ENCODE measurements at places on chromosomes 6 and 20.

DNA sequence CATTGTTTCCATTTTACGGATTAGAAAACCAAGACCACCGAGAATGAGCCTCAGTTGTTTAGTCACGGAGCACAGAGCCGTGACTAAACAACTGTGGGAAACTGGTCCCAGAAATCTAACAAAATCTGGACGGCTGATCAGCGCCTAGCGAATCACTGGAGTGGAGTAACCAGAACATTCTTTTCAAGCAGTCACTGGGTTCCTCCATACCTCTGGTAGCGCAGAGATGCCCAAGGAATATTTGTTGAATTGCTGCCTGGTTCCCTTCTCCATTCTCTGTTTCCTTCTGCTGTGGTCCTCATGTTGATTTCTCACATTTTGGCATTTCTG, 62.0 kb downstream of the GPX5 start:
- no peak overlapping the region for H3K27ac ChIP-seq
- H3K4me1 ChIP-seq, result no peaks in the 10 kb centered on the region
- no peaks in the 10 kb centered on the region for H3K36me3 ChIP-seq
- no peak overlapping the region for H3K4me3 ChIP-seq

- no peaks in the 10 kb centered on the region for H3K4me1 ChIP-seq
- H3K36me3 ChIP-seq, result no peaks in the 10 kb centered on the region
- no peak overlapping the region for H3K4me3 ChIP-seq
- no peak for DNase-seq
Observed at GRCh38 chr20:5785146-5785545, 34.9 kb downstream of the SHLD1 start.

GRCh38 chr6:40918040-40918651, 120.9 kb downstream of the UNC5CL start:
- H3K27me3 ChIP-seq, result no peaks in the 10 kb centered on the region
- DNase-seq, result no peak
- H3K36me3 ChIP-seq, result no peaks in the 10 kb centered on the region

GRCh38 chr6:84093441-84094435, 60.2 kb downstream of the MRAP2 start:
- no peak overlapping the region for H3K4me3 ChIP-seq
- peak overlapping the region; percentile 64 for H3K27ac ChIP-seq
- no peaks in the 10 kb centered on the region for H3K27me3 ChIP-seq
- no peak for DNase-seq
- peaks cover 4% of the 10 kb centered on the region for H3K36me3 ChIP-seq

DNA sequence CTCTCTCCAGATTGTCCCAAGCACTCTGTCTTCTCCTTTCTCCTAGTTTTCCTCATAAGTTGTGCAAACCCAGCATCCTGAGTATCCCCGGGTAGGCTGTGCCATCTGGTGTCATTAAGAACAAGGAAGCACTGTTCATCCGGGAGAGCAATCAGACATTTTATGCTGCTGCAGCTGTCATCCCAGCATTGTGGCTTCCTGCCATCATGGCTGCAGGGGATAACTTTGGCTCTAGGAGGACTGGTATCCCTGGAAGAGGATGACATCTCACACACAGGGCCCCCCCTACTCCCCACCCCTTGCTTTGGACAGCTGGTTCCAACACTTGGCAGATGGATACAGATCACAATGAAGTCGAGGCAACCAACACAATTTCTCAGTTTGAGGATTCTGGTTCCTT, 1195.1 kb upstream of the MAP3K7 start:
- peak; percentile 22 for DNase-seq
- H3K4me1 ChIP-seq, result no peaks in the 10 kb centered on the region
- H3K36me3 ChIP-seq, result no peaks in the 10 kb centered on the region
- no peak overlapping the region for H3K27ac ChIP-seq
- no peak overlapping the region for H3K4me3 ChIP-seq
- peaks cover 1% of the 10 kb centered on the region for H3K27me3 ChIP-seq

DNA sequence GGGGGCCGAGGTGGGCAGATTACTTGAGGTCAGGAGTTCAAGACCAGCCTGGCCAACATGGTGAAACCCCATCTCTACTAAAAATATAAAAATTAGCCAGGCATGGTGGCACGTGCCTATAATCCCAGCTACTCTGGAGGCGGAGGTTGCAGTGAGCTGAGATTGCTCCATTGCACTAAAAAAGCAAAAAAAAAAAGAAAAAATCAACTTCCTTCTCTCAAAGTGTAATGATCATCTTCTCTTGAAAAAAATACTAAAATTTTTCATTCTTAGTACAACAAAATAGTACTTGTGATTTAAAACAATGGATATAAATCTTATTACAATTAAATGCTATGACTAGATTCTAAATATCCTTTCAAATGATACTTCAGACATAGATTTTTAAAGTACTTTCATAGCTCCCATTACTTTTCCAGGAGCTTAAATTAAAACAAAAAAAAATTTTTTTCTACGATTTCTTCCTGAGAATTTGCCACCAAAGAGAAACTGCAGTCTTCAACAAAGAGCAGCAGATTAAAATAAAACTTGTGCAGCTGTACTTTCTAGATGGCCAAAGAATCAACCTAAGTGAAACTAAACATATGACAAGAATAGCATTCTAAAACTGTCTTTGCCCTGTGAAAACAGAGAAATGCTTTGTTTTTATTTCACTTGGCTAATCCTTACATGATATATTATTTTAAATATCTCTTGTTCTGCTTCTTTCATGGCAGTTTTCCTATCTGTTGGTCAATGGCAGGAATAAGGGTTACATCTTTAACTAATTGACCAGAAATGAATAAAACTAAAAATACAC, 75.2 kb downstream of the MAP3K5 start:
- H3K36me3 ChIP-seq, result no peaks in the 10 kb centered on the region
- H3K4me3 ChIP-seq, result no peak overlapping the region
- no peak overlapping the region for H3K27ac ChIP-seq
- H3K4me1 ChIP-seq, result peaks cover 11% of the 10 kb centered on the region

DNA sequence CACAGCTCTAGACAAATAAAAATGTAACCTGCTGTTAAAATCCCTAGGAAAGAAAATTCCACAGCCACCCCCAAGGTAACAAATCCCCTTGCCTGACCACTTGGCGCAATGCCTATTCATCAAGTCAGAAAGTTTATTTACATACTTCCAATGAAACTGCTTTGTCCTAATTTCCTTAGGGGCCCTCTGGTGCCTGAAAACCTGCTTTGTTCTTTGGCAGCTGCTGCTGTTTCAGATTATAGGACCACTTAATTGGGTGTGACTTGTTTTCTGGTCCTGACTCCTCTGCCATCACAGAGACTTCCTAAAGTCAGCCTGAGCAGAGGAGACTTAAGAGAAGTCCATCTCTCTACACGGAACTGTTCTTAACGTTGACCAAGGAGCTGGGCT, 323.6 kb downstream of the UBE3D start:
- H3K36me3 ChIP-seq, result no peaks in the 10 kb centered on the region
- no peaks in the 10 kb centered on the region for H3K4me1 ChIP-seq
- DNase-seq, result no peak
- H3K27ac ChIP-seq, result no peak overlapping the region

GRCh38 chr6:148343047-148343782, 577 bp downstream of the SASH1 start:
- peaks cover 8% of the 10 kb centered on the region for H3K4me1 ChIP-seq
- DNase-seq, result peak; percentile 81
- H3K4me3 ChIP-seq, result peak overlapping the region; percentile 100
- no peaks in the 10 kb centered on the region for H3K36me3 ChIP-seq

GRCh38 chr6:15081447-15081846, 164.4 kb upstream of the JARID2 start:
- no peaks in the 10 kb centered on the region for H3K4me1 ChIP-seq
- H3K36me3 ChIP-seq, result no peaks in the 10 kb centered on the region
- H3K4me3 ChIP-seq, result no peak overlapping the region
- no peak for DNase-seq
- no peaks in the 10 kb centered on the region for H3K27me3 ChIP-seq
- H3K27ac ChIP-seq, result no peak overlapping the region

GRCh38 chr20:64035066-64035932, 683 bp upstream of the C20orf204 start:
- H3K4me3 ChIP-seq, result no peak overlapping the region
- H3K4me1 ChIP-seq, result no peaks in the 10 kb centered on the region
- no peaks in the 10 kb centered on the region for H3K27me3 ChIP-seq
- peaks cover 6% of the 10 kb centered on the region for H3K36me3 ChIP-seq

- no peaks in the 10 kb centered on the region for H3K27me3 ChIP-seq
- no peaks in the 10 kb centered on the region for H3K36me3 ChIP-seq
- H3K4me1 ChIP-seq, result peaks cover 2% of the 10 kb centered on the region
- DNase-seq, result no peak
Observed at GRCh38 chr6:16832721-16833120, 71.5 kb upstream of the ATXN1 start.

- DNase-seq, result no peak
- H3K27me3 ChIP-seq, result no peaks in the 10 kb centered on the region
- no peak overlapping the region for H3K4me3 ChIP-seq
- H3K4me1 ChIP-seq, result no peaks in the 10 kb centered on the region
Observed at GRCh38 chr6:146851837-146852236, 253.1 kb downstream of the ADGB start.

GRCh38 chr6:117441824-117442264, 16.1 kb upstream of the ROS1 start:
- no peaks in the 10 kb centered on the region for H3K4me1 ChIP-seq
- no peaks in the 10 kb centered on the region for H3K36me3 ChIP-seq
- no peak overlapping the region for H3K27ac ChIP-seq
- no peak overlapping the region for H3K4me3 ChIP-seq
- no peaks in the 10 kb centered on the region for H3K27me3 ChIP-seq
- no peak for DNase-seq

- DNase-seq, result no peak
- no peak overlapping the region for H3K4me3 ChIP-seq
- no peaks in the 10 kb centered on the region for H3K27me3 ChIP-seq
- no peak overlapping the region for H3K27ac ChIP-seq
- H3K36me3 ChIP-seq, result no peaks in the 10 kb centered on the region
- H3K4me1 ChIP-seq, result no peaks in the 10 kb centered on the region
Observed at GRCh38 chr6:246352-246751, 45.9 kb upstream of the DUSP22 start.

GRCh38 chr6:15477746-15478145, 185.1 kb downstream of the DTNBP1 start:
- no peaks in the 10 kb centered on the region for H3K36me3 ChIP-seq
- no peaks in the 10 kb centered on the region for H3K27me3 ChIP-seq
- H3K4me1 ChIP-seq, result peaks cover 7% of the 10 kb centered on the region
- H3K27ac ChIP-seq, result peak overlapping the region; percentile 38
- no peak for DNase-seq

DNA sequence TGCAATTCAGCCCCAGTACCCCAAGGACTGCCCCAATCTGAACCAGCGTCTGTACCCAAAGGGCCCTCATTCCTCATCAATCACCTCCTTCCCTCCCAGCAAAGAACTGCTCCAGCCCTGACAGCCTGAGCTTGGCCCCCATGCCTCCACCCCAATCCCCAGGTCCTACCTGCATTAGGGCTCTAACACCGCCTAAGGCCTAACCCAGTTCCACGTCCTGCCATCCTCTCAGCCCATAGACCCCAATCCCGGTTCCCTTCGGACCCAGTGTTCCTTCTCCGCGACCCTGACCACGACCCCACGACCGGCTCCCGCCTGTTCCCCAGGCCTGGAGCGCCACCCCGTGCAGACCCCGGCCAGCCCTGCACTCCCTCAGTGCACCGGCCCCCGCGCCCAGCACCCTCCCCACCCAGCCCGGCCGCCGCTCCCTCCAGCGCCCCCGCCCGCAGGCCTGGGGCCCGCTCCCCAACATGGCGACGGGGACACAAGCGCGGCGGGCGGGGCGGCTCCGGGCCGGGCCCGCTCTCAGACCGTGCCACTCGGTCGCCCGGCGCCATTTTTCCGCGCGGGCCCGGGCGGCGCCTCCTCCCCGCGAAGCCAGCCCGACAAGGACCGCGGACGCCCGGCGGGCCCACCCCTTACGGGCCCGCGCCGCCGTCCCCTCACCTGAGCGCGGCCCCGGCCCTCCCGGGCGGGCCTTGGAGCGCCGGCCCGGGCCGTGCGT, 483 bp downstream of the NCOA6 start:
- DNase-seq, result peak; percentile 90
- H3K4me3 ChIP-seq, result peak overlapping the region; percentile 100
- H3K27ac ChIP-seq, result peak overlapping the region; percentile 44
- H3K36me3 ChIP-seq, result no peaks in the 10 kb centered on the region
- H3K27me3 ChIP-seq, result no peaks in the 10 kb centered on the region
- H3K4me1 ChIP-seq, result no peaks in the 10 kb centered on the region

- no peaks in the 10 kb centered on the region for H3K36me3 ChIP-seq
- DNase-seq, result no peak
- H3K4me3 ChIP-seq, result no peak overlapping the region
- H3K27ac ChIP-seq, result no peak overlapping the region
- no peaks in the 10 kb centered on the region for H3K4me1 ChIP-seq
Observed at GRCh38 chr6:8940356-8940755, 505.0 kb upstream of the SLC35B3 start.

- H3K4me3 ChIP-seq, result peak overlapping the region; percentile 93
- H3K27ac ChIP-seq, result peak overlapping the region; percentile 80
- peaks cover 3% of the 10 kb centered on the region for H3K4me1 ChIP-seq
Observed at GRCh38 chr6:136790411-136791295, 1.6 kb downstream of the MAP3K5 start.

- no peak for DNase-seq
- no peak overlapping the region for H3K27ac ChIP-seq
- H3K4me3 ChIP-seq, result no peak overlapping the region
- no peaks in the 10 kb centered on the region for H3K4me1 ChIP-seq
- no peaks in the 10 kb centered on the region for H3K27me3 ChIP-seq
Observed at GRCh38 chr20:17641993-17642392, 40.0 kb downstream of the RRBP1 start.

GRCh38 chr6:33008944-33009861, at the start of gene HLA-DOA:
TSS of gene HLA-DOA (minus strand) at chr6:33009591.
- H3K27ac ChIP-seq, result no peak within 1 kb of the TSS
- no peaks in the 10 kb centered on the region for H3K4me1 ChIP-seq
- H3K36me3 ChIP-seq, result no peaks in the 10 kb centered on the region
- no peak within 1 kb of the TSS for H3K4me3 ChIP-seq
- no peak for DNase-seq

- no peak for DNase-seq
- no peak overlapping the region for H3K27ac ChIP-seq
- no peaks in the 10 kb centered on the region for H3K36me3 ChIP-seq
- no peak overlapping the region for H3K4me3 ChIP-seq
Observed at GRCh38 chr6:163496205-163496604, 81.7 kb downstream of the QKI start.

- H3K4me1 ChIP-seq, result no peaks in the 10 kb centered on the region
- H3K4me3 ChIP-seq, result no peak overlapping the region
- H3K27me3 ChIP-seq, result no peaks in the 10 kb centered on the region
- no peak for DNase-seq
- no peak overlapping the region for H3K27ac ChIP-seq
Observed at GRCh38 chr6:20146291-20146690, 66.0 kb downstream of the MBOAT1 start.

DNA sequence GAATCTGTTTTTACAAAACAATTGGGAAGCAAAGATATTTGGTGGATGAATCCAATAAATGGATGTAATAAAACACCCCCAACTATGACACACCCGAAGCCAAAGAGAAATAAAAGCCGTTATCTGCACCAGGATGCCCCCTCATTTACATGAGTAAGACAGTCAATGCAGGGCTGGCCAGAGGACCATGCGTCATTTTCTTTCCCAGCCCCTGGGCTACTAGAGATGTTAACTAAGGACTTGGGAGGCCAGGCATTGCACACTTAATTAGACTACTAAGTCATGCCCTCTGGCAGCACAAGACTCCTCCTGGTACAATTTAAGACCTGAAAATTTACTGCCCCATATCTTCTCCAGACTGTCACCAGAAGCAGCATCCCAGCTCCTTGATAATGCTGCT, 3.2 kb downstream of the LEMD2 start:
- peaks cover 12% of the 10 kb centered on the region for H3K36me3 ChIP-seq
- H3K4me3 ChIP-seq, result no peak overlapping the region
- no peak overlapping the region for H3K27ac ChIP-seq
- peaks cover 6% of the 10 kb centered on the region for H3K4me1 ChIP-seq
